ENCODE measurements at places on chromosomes 4 and X.

- no peak for DNase-seq
These were observed 70.2 kb upstream of the BRWD3 start for GRCh38 chrX:80879916-80880315.

DNA sequence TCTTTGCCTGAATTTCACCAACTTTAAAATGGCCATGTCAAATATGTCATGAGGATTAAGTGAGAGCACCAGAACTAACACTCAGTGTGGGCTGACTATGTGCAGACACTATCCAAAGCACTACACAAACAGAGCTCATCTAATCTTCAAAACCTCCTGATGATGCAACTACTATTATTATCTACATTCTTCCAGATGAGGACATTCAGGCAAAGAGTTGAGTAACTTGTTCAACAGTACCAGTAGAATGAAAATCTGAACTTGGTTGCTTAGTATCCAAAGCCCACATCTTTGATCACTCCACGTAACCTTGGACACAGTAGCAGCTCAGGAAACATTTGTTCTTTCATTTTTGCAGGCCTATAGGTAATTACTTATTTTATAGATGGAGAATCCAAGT, 90.1 kb downstream of the ATP8A1 start:
- DNase-seq, result no peak

DNA sequence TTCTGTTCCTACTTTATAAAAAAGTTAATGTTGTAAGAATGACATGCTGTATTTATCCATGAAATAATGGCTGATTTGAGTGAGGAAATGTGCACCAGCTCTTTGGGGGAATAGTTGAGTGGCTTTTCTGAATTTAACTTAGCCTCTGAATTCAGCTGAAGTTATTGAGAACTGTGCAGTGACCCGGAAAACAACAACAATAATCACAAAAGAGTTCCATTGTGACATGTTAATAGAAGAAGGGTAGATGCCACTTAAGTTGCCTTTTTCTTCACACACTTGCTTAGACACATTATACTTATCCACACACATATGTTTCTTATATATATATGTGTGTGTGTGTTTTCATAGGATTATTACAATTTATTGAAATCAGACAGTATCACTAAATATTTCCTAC, 301.2 kb downstream of the BMPR1B start:
- no peak for DNase-seq

- no peak for DNase-seq
These were observed 116.4 kb downstream of the PPP3CA start for GRCh38 chr4:101230801-101231426.

DNA sequence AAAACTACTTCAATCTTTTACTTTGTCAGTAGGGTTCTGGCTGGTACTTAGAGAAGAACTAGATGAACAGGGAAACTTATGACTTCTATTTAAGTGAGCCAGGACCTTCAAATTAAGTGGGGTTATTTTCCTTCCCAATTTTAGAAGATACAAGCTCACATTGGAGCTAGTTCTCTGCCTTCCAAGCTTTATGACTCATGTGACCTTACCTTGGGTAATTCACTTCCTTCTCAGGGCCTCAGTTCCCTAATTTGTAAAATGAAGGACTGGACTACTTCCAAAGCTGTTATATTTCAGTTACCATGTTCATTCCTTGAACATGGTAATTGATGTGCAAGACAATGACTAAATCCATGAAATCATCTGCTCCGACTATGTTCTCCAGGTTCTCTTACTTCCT, 32.0 kb upstream of the DCX start:
- DNase-seq, result no peak
